ENCODE measurements at places on chromosomes 5 and 9.

DNA sequence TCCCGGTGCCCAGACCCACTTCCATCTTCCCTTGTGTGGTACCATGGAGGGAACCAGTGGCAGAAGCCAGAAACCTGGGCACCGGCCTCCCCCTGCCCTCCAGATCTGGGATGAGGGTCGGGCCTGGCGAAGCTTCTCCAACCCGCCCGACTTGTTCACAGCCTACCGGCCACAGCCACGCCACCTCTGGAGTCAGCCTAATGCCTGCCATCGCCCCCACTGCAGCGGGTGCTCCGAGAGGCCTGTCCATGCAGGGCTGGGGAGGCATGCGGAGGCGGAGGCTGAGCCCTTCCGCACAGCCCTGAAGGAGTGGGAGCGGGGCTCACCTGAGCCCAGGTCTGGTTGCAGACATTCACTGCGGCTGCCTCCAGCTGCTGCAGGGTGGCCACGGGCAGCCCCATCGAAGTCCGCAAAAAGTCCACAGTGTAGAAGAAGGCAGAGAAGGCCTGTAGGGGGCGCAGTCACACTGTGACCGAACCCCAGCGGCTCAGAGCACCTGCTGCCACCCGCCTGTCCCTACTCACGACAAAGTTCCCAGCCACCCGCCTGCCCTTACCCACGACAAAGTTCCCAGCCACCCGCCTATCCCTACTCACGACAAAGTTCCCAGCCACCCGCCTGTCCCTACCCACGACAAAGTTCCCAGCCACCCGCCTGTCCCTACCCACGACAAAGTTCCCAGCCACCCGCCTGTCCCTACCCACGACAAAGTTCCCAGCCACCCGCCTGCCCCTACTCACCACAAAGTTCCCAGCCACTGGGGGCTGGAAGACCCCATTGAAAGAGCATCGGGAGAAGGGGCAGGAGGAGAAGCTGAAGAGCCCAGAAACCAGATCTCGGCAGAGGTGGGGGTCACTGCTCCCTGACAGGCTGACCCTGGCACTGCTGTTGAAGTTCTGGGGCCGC lies 3.8 kb upstream of the NPDC1 start:
- no peak for DNase-seq

DNA sequence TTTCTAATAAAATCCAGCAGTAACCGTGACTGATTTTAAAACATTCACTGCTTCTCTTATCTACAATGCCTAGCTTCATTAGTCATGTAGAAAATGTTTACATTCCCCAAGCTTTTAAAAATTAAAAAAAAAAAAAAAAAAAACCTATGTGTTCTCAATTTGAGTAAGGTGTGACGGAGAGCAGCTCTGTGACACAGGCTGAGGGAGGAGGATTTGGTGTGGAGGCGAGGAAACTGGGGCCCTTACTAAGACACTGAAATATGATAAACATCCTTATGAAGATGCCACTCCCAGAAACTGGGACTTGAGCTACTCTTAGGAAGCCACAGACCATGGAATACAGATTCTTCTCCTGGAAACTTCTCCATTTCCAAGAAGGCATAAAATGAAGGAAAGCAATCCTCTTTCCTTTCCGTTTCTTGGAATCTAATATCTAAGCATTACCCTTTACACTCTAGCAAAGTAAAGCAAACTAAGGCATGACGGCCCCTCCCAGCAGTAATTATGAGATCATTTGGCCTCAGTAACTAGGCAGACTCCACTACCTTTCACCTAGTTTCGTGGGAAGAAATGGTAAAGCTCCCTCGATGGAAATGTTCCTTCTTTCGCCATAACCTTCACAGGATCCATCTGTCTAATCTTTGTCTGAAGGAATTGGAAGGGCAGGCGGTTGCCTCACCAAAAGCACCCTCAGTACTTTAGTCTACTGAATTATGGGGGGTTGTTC lies 23.5 kb downstream of the GRAMD2B start:
- peak; percentile 51 for DNase-seq

GRCh38 chr5:95858023-95858461 lies 35.5 kb upstream of the GLRX start:
- DNase-seq: no peak

DNA sequence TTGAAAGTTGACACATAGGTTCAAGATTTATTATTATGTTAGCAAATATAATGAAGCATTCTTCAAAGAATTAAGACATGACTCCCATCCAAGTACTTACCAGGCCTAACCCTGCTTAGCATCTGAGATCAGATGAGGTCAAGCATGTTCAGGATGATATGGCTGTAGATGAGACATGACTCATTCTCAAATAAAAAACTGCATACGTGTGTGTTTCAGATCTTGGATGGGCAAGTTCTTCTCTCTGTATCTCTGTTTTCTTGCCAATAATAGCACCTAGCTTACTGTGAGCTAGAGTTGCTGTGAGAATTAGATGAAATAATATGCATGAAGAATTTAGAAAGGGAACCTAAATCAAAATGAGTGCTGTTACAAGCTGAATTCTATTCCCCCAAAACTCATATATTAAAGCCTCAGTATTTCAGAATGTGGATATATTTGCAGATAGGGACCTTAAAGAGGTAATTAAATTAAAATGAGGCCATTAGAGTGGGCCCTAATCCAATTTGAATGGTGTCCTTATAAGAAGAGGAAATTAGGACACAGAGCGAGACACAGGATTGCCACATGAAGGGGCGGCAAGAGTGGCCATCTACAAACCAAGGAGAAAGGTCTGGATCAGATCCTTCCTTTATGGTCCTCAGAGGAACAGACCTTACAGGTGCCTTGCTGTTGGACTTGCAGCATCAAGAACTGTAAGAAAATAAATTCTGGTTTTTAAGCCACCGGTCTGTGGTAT lies 146.2 kb downstream of the MARCHF11 start:
- DNase-seq: no peak

DNA sequence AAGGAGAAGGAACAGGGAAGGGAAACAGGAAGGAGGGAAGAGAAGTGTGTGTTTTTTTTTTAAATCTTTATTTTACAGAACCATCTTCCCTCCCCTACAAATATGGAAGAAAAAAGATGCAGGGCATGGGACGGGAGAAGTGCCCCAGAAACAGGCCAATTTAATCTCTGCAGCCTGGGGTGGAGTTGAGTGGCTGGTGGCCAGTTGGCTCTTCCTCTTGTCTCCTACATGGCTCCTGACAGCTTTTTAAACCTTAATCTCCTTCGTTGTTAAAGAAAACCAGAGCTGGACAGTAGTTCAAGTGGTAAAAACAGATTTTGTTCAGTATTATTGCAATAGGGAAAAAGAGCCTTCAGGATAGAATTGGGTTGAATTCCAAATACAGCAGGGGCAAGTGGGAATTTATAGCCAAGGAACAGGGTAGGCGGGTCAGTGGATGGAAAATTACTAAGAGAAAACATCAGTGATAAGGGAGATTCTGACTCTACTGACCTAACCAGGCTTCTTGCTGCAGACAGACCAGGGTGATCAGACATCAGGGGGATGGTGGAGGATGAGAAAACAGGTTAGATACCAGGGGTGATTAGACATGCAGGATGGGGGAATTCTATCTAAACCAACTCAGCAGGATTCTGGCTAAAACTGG lies 125.1 kb upstream of the CLINT1 start:
- DNase-seq: no peak

DNA sequence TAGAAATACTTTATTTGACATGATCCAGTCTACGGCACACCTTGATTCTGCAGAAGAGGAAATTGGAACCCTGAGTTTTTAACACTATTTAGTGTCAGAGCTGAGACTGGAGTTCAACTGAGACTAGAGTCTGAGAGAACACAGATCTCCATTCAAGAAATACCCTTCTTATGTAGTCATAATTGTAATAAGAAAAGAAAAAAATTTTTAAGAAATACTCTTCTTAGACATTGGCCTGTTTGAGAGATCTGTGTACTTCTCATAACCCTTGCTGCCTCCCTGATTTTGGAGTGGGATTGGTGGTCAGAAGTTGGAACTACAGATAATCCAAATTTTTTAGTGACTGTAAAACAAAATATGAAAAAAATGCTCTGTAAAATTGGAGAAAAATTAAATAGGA lies 253.4 kb downstream of the ARRDC3 start:
- no peak for DNase-seq

GRCh38 chr5:138352722-138353559 lies 456 bp downstream of the KDM3B start:
- DNase-seq: peak; percentile 67

- no peak for DNase-seq
Observed at GRCh38 chr5:14420101-14420811, 161.3 kb upstream of the OTULINL start.

GRCh38 chr5:42791151-42791550 lies 20.5 kb downstream of the SELENOP start:
- no peak for DNase-seq

DNA sequence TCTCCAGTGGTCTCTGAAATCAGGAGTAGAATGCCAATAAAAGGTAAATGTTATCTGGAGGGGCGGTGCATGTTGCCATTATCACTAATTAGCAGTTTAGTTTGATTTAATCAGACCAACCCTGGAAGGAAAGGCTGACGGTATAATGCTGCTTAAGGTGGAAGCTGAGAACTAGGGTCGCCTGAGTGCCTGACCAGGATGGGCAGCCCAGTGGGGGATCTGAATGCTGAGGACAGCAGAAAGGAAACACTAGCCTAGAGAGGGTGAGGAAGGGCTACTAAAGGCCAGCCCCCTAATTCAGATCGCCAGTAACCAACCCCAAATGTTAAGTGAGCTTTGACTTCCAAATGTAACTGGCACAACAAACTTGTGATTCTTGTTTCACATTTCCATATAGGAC lies 172.2 kb downstream of the APBA1 start:
- no peak for DNase-seq

Data from activated T-helper 2 cell treated with anti-CD3 and anti-CD28 coated beads, Interferon-gamma antibody, Interleukin-2, Interleukin-4, amounts not matched to agents 10 μg/mL and 5 μg/mL and 100 μg/mL, durations not matched to agents 14 hours and 24 hours and 36 hours (primary cell).